ENCODE measurements at places on chromosomes 5 and 9.

- no peak for DNase-seq
These were observed 438.6 kb upstream of the MPDZ start for GRCh38 chr9:13718086-13718485.

- DNase-seq: no peak
These were observed 60.7 kb upstream of the ITGA1 start for GRCh38 chr5:52727020-52727419.

GRCh38 chr5:80217667-80218066, 38.2 kb downstream of the SERINC5 start:
- no peak for DNase-seq

GRCh38 chr9:135671591-135672041, 8.5 kb downstream of the LCN9 start:
- DNase-seq: no peak

DNA sequence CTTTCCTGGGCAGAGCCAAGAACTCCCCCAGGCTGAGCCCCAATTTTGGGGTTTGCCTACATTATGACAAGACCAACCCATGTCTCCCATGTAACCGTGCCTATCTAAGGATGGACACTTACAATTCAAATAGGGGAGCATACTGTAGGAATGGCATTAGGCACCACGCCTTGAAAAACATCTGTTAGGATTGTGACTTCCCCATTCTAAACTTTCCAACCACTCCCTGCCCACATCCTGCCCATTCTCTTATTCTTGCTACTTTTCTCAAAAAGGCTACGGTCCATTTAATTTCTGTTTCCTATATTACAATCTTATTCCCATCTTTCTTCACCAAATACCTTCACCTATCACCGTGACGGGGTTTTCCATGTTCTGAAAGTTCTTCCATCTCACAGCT, 99.2 kb downstream of the LPAR1 start:
- DNase-seq: no peak

DNA sequence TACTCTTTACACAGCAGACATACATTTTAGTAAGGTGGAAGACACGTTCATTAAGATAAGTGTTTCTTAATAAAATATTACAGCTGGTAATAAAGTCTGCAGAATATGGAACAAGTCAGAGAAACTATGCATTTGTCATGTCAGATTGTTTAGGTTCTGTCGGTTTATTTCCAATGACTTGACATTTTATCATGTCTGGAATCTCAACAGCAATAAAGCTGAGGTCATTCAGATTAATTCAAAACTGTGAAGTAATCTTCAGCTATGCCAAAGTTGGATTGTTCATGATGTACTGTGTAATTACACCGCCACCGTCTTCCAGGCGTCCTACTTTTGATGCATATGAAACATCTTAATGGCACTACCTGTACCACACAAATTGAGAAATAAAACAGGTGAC, 1032.6 kb downstream of the CDH12 start:
- DNase-seq: no peak

GRCh38 chr9:108586471-108587139, 269.2 kb downstream of the ACTL7B start:
- DNase-seq: no peak

- DNase-seq: no peak
These were observed 332.3 kb downstream of the TRPM3 start for GRCh38 chr9:70789086-70789485.

GRCh38 chr5:168118042-168118668, 173.3 kb upstream of the WWC1 start:
- no peak for DNase-seq

DNA sequence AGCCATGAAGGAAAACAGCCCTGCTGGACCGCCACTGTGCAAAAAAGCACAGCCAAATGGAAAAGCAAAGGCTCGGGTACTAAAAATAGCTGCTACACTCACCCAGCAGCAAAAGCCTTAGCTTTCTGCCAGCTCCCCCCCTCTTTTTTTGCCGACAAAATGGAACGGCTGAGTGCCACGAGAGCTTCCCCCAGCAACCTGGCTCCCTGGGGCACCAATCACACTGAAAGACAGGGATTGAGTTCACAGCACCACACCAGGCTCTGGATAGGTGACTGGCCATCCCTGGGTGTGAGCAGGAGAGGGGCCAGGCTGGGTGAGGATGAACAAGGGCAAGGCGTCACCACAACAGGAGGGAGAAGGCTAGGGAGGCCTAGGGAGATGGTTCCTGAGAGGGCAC, 66.7 kb downstream of the SIL1 start:
- no peak for DNase-seq

DNA sequence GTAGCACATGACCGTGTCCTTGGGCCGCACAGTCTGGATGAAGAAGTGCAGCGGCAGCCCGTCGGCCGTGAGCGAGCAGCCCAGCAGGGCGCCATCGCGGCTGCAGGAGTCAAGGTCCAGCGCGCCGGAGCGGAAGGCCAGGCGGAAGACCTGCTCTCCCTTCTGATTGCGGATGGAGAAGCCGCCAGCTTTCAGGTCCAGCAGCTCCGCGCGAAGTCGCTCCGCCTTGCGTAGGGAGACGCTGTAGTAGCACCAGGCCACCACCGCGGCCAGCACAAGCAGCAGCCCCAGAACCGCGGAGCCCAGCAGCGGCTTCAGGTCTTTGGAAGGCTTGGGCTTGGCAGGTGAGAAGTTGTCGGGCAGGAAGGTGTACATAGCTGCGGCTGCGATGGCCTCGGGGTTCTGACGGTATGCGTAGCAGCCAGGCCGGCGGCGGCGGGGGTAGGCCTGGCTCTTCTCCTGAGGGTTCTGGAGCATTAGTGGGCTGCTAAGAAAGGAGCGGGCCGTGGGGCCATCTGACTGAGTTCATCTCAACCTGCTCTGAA, 4.2 kb downstream of the MYORG start:
- no peak for DNase-seq

DNA sequence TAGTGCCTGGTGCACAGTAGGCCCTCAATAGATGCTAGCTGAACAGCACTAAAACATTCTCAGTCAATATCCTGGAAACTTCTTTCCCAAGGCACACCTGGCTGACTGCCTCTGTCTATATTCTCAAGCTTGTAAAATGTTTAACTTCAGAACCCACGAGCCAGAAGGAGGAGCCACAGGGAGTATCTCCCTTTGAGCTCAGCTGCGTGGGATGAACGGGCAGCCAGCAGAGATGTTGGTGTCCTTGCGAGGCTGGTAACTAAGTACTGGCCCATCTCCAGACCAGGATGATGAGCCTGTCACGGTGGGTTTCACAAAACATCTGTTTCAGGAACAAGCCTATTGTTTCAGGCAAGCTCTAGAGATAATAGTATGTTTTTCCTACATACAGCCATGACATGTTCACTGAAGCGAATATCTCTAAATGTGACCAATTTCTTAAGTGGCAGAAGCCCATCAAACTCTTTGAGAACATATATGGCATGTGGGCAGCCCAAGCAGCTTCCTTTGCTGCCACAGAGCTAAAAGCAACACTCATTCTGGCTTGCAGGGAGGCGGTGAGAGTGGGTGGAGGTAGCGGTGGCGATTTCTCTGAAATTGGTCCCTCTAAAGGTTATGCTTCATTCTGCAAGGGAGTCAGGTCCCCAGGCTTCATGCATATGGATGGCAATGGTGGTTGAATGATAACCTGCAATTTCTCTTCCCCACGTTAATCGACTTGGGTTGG, 206.2 kb downstream of the TTLL11 start:
- DNase-seq: no peak

DNA sequence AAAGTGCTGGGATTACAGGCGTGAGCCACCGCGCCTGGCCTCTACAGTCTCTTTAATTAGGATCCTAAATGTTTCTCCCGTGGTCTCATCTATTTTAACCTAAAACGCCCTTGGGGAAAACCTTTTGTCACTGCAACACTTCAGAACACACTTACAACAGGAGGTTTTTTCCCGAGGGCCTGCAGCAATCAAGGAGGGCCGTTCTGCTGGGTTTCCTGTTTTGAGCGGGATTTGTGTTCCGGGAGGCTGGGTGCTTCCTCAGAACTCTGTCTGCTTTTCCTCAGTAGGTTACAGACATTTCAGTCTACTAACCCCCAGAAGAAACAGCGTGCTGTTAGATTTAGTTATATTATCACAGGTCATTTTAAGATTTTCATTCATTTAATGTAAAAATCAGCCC, 65.4 kb upstream of the IRX4 start:
- no peak for DNase-seq

DNA sequence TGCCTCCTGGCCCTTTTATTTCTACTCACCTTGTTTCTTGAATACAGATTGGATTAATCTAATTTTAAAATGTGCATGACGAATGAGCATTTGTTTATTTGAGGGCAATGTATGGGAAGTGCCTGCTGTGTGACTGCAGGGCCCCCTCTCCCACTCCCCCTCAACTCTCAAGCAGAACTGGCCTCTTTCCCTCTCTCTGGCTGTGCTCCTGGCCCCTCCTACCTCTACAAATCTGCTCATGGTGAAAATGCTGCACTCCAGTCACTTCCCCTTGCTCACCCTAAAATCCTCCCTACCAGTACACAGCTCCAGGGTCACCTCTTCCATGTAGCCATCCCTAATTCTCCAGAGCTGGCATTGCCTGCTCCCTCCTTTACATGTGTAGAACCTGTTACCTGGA, 17.2 kb upstream of the NDST1 start:
- no peak for DNase-seq

DNA sequence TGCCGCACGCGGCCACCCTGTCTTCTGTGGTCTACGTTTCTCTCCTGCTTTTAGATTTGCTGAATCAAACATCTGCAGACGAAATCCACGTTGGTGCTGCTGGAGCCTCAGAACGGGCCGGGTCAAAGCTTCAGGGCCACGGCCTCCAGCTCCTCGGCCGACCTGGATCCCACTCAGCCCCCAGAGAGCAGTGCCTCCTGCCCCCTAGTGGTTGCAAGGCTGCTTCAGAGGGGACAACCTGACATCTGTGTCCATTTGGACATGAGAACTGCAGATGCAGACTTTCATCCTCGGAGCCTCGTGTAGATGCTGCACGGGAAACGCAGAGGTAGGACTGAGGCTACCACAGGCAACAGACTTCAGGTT, 23.0 kb upstream of the SLC6A3 start:
- DNase-seq: no peak

DNA sequence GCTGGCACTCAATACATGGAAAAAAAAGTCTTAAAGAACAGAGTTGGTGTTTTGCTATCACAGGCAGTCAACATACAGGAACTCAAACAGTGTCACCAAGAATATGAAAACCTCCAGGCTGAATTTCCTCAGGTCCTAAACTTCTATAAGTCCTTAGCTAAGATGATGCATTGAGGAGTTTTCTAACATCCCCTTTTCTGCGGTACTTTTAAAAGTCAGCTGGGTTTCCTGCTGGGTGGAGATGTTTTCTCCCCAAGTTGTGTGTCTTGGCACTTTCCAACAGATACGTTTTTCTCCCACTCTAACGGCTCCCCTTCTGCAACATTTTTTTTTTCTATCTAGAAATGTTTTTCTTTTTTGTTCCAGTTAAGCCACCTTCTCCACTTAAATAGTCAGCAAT, 244.8 kb upstream of the HAPLN1 start:
- no peak for DNase-seq

DNA sequence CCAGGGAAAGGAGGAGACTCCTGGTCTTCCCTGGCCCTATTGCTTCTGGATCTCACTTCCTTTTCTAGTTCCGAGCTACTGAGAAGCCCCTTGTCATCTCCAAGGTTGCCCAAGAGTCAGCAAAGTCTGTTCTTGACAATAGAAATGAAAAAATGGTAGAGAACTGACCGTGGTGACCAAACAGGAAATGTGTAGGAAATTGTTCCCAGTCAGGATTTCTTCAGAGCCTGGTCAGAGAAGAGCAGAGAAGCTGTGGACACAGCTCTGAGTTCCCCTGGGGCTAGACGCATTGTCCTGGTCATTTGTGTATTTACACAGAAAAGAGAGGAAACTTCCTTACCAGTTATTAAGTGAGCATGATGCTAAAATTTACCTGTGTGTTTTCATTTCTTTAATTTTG, 35.6 kb downstream of the S1PR3 start:
- DNase-seq: no peak

DNA sequence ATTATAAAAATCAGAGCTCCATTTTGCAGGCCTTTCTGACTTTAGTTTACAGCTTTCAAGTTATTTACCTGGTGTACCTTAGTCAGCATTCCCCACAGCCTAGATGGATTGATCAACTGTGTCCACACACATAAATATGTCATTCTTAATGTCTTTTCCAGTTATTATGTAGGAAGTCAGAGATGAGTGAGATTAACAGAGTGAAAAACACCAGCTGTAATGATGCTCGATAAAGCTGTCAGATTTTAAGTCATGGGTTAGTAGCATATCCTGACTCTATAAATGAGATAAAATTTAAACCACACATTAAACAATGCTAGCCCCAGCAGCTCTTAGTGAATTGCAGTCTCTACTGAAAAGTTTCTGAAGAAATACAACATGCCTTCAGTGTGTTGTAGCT, 48.9 kb downstream of the NUDT12 start:
- DNase-seq: no peak

- DNase-seq: no peak
These were observed 20.4 kb downstream of the NACC2 start for GRCh38 chr9:136074706-136075105.

GRCh38 chr5:171861381-171861780, 75.8 kb downstream of the SMIM23 start:
- no peak for DNase-seq

DNA sequence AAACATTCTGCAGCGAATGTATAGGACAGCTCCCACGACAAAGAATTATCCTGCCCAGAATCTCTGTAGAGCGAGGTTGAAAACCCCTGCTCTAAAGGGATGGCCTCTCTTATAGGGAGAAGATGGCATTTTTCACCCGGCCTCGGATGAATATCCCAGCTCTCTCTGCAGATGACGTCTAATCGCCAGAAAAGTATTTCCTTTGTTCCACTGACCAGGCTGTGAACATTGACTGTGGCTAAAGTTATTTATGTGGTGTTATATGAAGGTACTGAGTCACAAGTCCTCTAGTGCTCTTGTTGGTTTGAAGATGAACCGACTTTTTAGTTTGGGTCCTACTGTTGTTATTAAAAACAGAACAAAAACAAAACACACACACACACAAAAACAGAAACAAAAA, 17.4 kb upstream of the RARS1 start:
- no peak for DNase-seq

GRCh38 chr9:98328141-98328540, 72.7 kb upstream of the TBC1D2 start:
- no peak for DNase-seq

GRCh38 chr5:103690676-103691075, 128.1 kb upstream of the NUDT12 start:
- no peak for DNase-seq

DNA sequence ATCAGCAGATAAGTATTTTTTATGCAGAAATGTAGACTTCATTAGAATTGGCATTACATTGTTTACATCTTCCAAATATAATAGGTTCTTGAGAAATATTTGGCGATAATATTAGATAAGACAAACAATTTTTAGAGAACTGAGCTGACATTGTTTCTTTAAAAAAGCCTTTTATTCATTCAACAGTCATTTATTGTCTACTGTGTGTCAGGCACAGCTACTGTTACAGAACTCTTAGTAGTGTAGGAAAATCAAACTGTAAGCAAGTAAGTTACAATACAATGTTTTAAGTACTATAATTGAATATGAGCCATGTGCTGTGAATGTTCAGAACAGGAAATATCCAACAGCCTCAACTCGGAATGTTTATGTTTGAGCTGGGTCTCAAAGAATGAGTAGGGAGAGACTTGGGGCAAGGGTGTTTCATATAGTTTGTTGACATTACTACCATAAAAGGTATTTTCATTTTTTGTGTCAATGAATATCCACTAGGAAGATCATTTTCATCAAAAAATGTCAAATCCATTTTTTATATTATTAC, 114.0 kb downstream of the CDC42SE2 start:
- no peak for DNase-seq

Measured in activated T-helper 2 cell treated with anti-CD3 and anti-CD28 coated beads, Interferon-gamma antibody, Interleukin-2, Interleukin-4, amounts not matched to agents 10 μg/mL and 5 μg/mL and 100 μg/mL, durations not matched to agents 14 hours and 24 hours and 36 hours (primary cell).